ENCODE measurements at places on chromosomes 11 and 22.

DNA sequence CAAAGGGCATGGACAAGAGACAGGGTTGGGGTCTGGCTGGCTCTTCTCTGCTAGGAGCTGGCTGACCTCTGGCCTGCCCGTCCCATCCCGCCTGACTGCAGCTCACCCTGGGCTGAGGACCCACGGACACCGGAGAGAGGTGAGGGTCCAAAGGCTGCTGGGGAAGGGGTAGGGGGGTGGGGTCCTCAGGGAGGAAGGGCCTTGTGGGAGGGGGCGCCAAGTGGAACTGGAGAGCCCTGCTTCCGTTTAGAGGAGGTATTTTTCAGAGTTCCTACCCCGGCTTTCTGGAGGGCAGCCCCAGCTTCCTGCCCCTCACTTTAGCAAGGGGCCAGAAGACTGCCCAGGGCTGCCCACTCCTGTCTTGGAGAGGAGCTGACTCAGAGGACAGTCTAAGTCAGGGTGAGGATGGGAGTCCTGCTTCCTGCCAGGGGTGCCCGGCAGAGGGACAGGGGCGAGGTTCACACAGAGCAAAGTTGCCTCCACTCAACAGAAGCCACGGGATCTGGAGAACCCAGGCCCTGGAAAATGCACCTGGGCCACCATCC is 7.1 kb downstream of the LARGE2 start:
- no peak for DNase-seq

GRCh38 chr11:20089796-20090653 is 70.2 kb downstream of the DBX1 start:
- no peak for DNase-seq

DNA sequence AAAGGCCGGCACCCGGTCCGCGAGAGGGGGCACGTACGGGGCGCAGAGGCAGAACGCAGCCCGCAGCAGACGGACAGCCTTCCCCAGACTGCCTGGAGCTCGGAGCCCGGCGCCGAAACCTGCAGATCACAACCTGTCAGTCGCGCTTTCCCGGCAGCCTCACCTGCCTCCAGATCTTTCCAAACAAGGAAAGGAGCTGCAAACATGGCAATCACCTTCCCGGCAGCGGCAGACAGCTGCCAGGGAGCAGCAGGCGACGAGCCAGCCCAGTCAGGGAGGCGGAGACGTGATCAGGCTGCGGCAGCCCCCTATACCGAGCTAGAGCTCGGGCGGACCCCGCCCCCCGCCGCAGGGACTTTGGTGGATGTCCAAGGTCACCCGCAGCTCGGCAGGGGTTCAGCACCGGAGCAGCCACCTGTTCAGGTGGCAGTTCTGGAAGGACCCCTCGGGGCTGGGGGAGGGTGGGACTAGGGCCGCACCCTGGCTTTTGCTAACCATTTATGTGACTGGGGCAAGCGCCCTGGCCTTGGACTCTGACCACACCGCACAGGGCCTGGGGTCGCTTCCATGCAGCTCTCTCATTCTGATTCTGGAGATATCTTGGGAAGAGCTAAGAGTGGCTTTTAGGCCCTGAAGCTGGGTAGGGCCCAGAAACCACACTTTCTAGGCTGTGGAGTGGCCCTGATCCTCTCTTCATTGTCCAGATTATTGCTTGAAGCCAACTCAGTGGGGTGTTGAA is 143.8 kb downstream of the NECTIN1 start:
- no peak for DNase-seq

DNA sequence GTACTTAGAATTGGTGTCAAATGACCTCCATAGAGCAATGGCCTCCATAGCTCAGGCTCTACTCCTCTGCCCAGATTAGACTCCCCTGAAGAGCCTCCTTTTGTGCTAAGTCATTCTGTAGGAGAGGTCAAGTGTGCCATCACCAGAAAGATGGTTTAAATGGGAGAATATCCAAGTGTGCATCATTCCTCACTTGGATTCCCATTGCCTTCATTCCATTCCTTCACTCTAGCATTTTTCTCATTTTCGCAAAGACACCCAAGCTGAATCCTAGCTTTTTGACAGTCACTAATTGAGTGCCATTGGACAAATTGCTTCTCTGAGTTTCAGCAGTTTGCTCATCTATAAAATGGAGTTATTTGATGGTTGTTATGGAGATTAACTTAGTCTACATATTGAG is 16.9 kb downstream of the CLMP start:
- no peak for DNase-seq

DNA sequence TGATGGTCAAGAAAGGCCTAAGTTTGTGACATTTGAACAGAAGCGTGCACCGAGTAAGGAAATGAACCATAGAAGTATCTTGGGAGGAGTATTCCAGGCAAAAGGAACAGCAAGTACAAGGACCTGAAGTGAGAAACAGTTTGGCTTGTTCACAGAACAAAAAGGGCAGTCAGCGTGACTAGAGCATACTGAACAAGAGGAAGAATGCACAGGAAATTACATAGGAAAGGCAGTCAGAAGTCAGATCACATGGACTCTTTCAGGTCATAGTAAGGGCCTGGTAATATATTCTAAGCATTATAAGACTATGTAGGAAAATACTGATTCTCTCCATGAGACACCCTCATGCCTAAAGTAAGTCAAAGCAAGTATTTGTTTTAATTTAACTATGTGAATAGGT is 52.3 kb upstream of the GAB2 start:
- DNase-seq: no peak

GRCh38 chr22:49480896-49481658 is 346.6 kb downstream of the BRD1 start:
- DNase-seq: no peak

DNA sequence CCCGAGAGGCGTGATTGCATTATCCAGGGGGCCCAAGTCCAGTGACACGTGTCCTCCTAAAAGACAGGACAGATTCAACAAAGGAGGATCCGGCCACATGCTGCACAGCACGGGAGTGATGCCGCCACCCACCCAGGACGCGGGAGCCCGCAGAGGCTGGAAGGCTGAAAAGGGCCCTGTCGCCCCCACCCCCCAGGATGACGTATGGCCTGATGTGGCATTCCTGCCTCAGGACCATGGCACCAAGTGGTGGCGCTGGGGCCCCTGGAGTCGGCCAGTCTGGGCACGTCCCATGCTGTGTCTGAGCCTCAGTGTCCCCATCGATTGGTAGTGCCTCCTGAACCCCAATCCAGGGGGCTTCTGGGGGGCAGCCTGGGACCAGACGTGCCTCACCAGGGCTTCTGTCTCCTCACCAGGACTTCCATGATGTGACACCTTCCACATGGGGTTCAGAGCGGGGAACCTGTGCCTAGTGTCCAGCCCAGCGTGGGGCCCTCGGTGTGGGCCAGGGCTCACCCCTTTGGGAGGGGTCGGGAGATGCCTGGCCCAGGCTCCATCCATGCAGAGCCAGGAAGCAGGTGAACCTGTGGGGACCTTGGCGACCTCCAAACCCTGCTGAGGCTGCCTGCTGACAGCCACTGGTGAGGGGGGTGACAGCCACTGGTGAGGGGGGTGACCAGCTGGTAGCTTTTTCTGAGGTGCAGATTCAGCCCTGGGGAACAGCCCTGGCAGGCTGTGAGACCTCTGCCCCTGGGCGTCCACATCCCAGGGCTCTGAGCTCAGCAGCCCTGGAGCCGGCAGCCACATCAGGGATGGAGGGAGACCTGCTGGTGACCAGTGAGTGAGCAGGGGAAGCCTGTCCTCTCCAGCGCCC is 75.3 kb downstream of the KCNQ1 start:
- DNase-seq: no peak

- DNase-seq: no peak
Observed at GRCh38 chr11:128467610-128468041, 119.7 kb downstream of the ETS1 start.

DNA sequence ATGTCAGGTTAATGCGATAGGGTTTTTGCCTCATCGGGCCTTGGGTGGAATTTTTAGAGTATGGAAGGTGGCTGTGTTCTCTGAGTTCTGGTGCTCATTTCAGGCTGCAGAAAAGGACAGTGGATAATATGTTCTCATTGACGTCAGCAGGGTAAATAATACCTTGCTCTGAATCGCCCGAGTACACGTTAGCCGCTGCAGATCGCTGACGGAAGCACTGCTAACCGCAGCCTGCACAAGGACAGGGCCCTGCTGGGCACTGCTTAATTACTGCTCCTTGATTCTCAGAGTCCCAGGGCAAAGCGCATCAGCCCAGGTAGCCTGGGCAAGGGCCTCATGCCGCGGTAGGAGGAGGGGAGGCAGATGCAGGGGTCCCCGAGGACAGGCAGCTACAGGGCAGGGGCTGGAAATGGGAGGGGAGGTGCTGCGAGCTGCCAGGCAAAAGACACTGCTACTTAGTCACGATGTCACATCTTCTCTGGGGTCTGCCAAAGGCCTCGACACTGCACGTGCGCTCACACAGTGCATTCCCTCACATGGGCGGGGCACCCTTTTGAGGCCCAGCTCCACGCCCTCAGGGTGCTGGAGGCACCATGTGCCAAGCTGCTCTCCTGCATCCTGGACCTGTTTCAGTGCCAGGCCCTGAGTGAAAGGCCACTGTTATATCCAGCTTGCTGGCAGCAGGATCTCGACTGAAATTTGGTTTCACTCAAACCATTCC is 35.2 kb downstream of the PPP2R1B start:
- DNase-seq: no peak

DNA sequence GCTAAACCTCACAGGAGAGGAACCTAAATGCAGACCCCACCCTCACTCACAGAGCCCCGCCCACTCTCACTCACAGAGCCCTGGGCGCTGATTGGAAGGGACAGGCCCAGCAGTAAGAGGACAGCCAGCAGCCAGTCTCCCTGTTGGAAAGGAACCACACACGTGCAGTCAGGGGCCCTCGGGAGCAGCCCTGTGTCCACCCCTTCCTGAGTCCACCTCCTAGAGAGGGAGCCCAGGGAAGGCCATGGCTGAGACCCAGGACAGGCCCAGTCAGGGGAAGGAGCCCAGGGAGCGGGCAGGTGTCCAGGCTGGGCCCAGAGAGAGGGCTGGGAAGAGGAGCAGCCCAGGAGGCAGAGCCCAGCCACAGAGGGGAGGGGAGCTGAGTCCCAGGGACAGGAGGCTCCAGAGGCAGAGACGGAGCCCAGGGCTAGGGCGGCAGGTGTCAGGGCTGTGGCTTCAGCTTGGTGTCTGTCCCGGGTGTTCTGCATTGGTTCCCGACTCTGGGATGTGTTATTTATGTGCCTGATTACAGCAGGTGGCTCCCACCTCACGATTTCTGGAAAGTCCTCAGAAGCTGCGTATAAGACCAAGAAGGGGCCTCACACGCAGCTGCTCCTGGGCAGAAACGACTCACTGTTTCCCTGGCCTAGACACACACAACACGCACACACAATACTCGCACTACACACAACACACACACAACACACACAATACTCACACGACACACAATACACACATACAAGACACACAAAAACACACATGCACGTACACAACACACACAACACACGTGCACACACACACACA is 9.0 kb upstream of the APOBEC3H start:
- no peak for DNase-seq
